ENCODE measurements at places on chromosomes 3 and 15.

DNA sequence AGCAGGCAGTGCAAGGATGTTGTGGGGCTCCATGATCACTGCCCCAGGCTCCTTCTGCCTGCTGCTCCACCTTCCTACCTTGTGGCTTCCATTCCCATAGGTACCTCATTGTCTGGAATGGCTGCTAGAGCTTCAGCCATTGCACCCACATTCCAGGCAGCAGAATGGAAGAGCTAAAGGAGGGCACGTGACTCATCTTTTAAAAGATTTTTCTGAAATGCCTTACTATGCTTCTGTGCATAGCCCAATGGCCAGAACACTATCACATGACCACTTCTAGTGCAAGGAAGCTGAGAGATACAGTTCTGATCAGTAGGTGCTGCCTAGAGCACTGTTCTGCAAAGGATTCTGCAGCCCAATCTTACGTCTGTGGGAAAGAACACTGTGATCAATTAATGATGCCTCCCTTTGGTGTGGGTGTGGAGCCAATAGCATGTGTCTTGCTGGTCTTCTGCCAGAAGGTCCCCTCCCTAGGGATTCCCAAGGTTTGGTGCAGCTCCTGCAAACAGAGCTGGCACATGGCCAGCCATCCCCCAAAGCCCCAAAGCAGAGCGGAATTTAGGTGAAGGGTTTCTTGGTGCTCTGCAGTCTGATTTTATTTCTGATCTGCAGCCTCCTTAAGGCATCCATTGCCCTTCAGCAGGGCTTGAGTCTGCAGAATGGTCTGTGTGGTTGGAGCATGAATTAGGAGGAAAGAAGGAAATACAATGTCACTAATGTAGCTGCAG is 34.4 kb downstream of the SPSB4 start:
- no peak for DNase-seq

DNA sequence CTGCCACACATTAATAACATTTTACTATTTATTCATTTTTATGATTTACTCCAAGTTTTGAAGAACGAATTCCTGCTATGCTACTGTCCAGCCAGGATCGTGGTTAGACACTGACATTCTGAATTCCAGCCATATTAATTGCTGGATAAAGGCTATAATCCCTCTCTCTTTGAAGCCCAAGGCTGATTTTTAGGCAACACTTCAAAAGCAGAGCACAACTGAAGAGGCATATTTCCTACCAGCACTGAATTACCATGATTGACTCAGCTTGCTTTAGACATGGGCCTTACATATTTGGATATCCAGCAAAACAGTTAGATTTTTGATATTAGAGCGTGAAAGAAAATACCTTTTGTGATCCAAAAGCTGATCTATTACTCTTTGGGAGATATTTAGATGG is 205.0 kb downstream of the ZIC1 start:
- DNase-seq: peak; percentile 33

DNA sequence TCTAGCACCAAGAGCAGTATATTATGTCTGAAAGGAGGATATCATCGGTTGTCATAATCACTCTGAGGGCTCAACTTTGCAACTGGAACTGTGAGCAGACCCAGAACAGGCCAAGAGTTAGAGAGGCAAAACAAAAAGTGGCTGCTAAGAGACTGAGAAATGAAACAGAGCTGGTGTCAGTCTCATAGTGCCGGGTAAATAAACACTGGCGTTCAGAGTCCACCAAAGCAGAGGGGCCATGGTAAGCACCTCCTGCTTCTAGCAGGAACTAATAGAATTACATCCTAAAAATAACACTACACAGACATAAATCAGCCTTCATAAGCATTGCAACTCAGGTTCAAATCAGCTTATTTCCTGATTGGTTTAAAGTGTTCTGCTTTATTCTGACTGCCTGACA is 10.3 kb upstream of the IL12A start:
- peak; percentile 5 for DNase-seq

DNA sequence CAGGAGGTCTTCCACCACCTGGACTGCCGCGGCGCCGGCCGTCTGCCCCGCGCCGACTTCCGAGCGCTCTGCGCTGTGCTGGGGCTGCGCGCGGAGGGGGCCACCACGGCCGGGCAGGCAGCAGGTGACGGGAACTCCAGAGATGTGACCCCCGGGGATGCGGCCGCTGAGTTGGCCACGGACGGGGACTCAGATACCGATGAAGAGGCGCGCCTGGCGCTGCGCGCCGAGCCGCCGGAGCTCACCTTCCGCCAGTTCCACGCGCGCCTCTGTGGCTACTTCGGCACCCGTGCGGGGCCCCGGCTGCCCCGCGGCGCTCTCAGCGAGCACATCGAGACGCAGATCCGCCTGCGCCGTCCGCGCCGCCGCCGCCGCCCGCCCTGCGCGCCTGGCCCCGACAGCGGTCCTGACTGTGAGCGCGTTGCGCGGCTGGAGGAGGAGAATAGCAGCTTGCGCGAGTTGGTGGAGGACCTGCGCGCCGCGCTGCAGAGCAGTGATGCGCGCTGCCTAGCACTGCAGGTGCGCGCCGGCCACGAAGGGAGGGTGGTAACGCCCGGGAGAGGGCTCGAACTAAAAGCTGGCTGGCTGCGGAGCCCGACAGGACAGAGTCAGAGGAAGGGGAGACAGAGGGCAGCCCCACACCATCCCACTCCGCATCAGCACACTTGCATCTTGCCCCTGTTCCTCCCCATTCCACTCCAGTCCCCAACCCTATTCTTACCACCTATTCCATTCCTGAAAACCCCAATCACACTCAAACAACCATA is 885 bp downstream of the EFCC1 start:
- DNase-seq: no peak

DNA sequence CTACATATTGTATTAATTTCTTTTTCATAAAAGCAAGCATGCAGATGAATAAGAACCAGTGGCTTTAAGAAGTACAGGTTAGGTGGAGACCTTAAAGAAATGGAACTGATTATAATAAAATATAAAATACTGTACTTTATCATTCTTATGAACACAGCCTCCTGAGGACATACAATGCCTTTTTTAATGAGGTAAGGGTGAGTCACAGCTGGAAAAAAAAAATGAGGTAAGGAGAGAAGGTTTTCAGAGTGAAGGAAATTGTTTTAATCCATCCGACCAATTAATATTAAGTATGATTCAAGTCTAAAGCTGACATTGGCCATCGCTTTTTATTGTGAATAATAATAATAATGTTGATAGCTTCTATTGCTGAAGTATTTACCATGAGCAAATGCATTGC is 170.3 kb upstream of the SOX2 start:
- DNase-seq: peak; percentile 9

DNA sequence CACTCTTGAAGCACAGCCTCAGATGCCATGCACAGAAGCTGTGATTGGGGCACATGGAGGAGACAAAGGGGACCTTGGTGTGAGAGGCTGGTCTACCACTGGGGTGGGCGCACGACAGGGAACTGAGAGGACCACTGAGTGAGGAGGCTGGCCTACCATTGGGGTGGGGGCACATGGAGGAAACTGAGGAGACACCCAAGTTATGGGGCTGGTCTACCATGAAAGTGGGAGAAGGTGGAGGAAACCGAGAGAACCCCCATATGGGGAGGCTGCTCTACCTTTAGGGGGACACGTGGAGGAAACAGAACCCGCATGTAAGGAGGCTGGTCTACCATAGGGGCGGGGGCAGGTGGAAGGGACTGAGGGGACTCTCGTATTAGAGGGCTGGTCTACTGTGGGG is 153.4 kb downstream of the FBLN2 start:
- no peak for DNase-seq

DNA sequence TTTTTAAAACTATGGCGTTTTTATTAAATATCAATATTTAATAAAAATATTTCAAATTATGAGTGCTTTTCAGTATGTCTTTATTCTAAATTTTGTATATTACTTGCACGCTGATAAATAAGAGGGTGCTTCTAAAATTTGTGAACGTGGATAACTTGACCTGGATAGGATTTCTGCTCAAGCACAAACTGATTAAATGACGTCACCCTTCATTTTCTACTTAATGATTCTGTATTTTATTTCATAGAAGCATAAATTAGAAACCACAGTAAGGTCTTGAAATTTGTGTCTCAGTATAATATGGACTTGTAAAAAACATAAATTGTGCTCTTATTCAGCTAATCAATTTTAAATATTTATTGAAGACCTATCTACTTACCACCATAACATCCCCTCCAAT is 903.7 kb downstream of the ROBO2 start:
- no peak for DNase-seq

GRCh38 chr3:36305929-36306520 is 74.3 kb upstream of the STAC start:
- no peak for DNase-seq

DNA sequence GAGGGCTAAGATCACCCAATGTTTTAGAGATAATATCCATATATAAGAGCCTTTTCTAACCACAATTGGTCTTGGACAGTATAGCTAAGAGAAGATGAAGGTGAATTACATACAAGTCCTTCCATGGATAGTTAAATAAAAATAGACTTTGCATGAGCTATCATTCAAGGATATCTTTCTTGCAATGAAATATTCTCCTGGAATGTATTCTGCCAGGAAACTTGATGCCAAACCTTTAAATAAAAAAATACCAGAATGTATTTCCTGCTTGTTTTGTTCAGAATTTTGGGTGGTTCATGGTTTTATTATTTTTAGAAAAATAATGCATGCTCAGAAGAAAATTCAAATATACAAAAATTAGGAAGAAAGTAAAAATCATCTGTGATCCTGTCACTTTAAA is 88.8 kb upstream of the PPIB start:
- no peak for DNase-seq

- DNase-seq: peak; percentile 29
These were observed 49.4 kb downstream of the MYZAP start for GRCh38 chr15:57640930-57641682.

- no peak for DNase-seq
These were observed 3.2 kb downstream of the MASP1 start for GRCh38 chr3:187288131-187288854.

- no peak for DNase-seq
These were observed 298.5 kb downstream of the IGSF11 start for GRCh38 chr3:118736107-118736506.

GRCh38 chr3:121228971-121229370 is 316.8 kb downstream of the POLQ start:
- no peak for DNase-seq

DNA sequence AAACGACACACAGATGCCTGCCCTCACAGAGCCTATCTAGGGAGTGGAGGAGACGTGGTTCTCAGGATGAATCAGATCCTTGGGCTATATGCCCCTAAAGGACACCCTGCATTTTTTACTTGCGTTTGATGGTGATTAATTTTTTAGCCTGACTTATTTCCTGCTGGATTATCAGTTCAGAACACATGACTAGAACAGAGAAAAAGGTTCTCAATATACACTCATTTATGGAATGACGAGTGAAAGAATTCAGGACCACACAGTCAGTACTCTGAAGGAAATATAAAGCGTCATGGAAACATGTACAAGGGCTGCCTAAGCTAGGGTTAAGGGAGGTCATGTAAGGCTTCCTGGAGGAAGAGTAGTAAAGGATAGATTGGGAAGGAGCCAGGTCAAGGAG is 121.8 kb downstream of the SSR3 start:
- no peak for DNase-seq

DNA sequence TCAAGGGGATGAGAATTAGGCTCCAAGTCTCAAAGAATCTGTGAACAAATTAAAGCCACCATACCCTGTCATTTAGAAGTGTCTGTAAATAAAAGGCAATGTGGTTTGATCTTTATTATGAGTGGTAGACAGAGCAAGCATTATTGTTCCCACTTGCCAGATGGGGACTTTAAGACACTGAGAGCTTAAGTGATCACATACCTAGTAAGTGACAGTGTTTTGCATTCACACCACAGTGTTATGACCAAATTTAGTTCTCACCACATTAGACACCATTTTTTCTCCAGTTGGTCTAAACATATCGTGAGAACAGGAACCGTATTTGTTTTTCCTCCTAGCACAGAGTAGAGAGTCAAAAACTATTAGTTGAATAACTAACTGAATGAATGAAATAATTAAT is 13.2 kb upstream of the ZBED2 start:
- no peak for DNase-seq

- DNase-seq: no peak
These were observed 88.4 kb downstream of the FRMD4B start for GRCh38 chr3:69297501-69297900.

- peak; percentile 40 for DNase-seq
These were observed 727.7 kb downstream of the NTRK3 start for GRCh38 chr15:87528873-87529272.

- no peak for DNase-seq
These were observed 6.9 kb downstream of the PRSS50 start for GRCh38 chr3:46710671-46711295.

- no peak for DNase-seq
These were observed 7.8 kb upstream of the CD200R1 start for GRCh38 chr3:112982710-112983109.

DNA sequence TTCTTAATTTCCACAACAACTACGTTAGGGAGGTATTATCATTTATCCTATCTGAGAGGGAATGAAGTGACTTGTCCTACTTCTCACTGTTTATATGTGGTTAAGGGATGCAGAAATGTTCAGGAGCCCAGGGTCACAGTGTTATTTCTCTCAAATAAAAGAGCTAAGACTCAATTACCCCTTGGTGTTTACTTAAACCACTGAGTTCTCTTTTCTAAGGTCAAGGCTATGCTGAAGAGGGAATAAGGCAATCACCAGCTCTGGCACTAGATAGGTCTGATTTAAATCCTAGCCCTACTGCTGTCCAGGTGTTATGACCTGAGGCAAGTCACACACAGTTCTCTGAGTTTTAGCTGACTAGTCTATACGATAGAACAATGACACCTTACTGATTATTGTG is 35.7 kb upstream of the BCL6 start:
- no peak for DNase-seq

- peak; percentile 86 for DNase-seq
These were observed 117.0 kb downstream of the MBNL1 start for GRCh38 chr3:152385761-152386160.

DNA sequence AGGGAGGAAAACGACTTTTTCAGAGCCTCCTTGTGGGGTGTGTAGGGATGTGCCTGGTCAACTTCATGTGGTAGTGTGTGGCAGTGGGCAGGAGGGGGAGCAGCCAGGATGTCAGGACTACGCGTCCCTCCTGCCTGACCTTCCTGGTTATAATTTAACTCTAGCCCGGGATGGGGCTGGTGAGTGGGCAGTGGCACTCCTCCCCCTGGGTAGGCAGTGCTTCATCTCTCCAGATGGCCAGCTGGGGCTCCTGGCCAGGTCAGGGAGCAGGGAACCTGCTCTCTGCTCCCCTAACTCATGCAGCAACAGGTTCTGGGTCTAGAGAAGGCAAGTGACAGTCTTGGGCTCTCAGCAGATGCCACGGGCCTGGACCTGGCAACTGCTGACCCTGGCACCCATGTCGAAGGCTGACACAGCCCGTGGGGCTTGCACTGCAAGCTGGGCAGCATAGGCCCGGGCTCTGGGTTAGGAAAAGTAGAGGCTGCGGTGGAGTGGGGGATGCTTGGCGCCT is 2.6 kb downstream of the ITIH4 start:
- DNase-seq: no peak

DNA sequence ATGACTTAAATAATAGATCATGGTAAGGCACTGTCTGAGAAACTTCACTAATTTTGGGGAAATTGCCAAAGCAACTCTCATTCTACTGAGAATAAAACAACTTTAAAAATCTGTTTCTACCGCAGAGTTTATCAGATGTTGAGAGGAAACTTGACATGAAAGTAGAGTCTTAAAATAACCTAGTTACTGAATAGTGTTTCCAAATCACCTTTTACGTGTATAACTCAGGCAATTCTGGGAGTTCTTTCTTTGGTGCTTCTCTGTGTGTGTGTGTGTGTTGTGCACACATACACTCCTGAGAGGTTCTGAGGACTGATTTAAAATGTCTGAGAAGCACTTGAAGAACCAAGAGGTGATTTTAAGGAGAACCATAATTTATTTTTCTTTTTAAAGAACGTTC is 236.6 kb downstream of the SV2B start:
- no peak for DNase-seq

All from astrocyte of the spinal cord (primary cell).